NCI-H187 (cell line): ENCODE measurements at places on chromosomes 16 and 17.
A peak's percentile ranks its signal among the peaks of the same experiment; 100 is the strongest.

GRCh38 chr16:85968041-85968920 lies 69.3 kb downstream of the IRF8 start:
- DNase-seq = no peak

GRCh38 chr16:27374221-27374803 lies 27.7 kb upstream of the IL21R start:
- DNase-seq = no peak

GRCh38 chr16:67017421-67017750 lies 11.6 kb upstream of the CBFB start:
- no peak for DNase-seq

- DNase-seq = no peak
These were observed 3.4 kb upstream of the LLGL2 start for GRCh38 chr17:75521951-75522727.

- no peak for DNase-seq
These were observed 12.3 kb downstream of the PLXDC1 start for GRCh38 chr17:39139161-39139511.

- DNase-seq = no peak
These were observed 188.5 kb upstream of the C17orf78 start for GRCh38 chr17:37187262-37187661.

DNA sequence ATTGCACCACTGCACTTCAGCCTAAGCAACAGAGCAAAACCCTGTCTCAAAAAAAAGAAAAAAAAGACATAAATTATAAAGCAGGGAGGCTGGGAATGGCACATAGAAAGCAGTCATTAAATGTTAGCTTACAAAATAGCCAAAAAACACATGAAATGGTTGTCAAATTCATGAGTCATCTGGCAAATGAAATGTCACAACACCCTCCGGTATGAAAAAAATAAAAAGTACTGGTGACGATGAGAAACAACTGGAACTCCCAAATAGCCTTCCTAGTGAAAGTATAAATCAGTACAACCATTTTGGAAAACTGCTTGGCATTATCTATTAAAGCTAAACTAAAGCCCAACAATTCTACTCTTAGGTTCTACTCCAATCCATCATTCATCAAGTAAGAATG lies 3.5 kb upstream of the KATNB1 start:
- no peak for DNase-seq

DNA sequence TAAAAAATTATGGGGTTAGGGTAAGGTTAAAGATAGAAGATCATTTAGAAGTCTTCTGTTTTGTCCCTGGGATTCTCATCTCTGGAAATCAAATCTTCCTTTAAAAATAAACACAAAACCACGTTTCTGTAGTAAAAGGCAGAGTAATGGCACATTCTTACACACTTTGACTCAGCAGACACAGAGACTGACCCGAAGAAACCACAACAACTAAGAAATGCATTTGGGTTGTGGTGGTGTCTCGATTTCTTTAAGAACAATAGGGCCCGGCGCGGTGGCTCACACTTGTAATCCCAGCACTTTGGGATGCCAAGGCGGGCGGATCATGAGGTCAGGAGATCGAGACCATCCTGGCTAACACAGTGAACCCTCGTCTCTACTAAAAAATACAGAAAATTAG lies 54.9 kb upstream of the MYH10 start:
- no peak for DNase-seq

DNA sequence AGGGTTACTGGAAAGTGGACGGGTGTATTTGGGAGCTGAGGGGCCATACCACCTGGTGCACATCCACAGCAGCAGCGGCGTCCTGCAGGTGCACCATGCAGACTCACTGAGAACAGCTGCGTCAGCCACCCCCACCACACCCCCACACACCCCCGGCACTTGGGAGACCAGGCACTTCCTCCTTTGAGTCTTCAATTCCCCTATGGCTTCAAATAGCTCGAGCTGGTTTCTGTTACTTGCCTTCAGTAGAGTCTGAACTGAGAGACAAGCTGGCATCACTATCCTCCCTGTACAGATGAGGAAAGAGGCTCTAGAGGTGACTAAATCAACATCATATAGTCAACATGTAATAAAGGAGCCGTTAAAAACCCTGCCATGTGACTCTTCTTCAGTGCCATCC lies 15.4 kb downstream of the CUEDC1 start:
- peak; percentile 83 for DNase-seq

DNA sequence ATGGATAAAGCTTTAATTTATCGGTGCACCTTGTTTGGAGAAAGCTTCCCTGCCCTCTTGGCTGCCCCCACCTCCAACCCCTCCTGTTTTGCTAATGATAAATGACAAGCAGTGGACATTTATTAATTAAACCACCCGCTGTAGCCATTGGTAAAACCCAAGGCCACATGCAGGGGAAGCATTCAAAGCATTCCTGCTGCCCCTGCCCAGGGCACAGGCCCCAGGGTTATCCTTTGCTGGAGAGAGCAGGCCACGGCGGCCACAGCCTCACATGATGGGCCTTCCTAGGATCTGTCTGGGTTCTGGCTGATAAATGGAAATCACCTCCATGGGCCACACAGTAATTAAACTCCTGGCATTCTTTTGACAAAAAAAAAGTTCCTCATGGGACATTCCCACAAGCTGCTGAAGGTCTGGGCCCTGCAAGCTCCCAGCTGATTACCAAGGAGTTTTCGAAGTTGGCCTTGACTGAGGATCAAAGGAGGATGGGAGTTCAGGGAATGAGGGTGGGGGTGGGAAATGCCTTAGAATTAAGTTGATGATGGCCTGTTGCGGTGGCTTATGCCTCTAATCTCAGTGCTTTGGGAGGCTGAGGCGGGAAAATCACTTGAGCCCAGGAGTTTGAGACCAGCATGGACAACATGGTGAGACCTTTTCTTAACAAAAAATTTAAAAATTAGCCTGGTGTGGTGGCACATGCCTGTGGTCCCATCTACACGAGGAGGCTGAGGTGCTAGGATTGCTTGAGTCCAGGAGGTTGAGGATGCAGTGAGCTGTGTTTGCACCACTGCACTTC lies 35.5 kb downstream of the SOST start:
- DNase-seq = no peak

DNA sequence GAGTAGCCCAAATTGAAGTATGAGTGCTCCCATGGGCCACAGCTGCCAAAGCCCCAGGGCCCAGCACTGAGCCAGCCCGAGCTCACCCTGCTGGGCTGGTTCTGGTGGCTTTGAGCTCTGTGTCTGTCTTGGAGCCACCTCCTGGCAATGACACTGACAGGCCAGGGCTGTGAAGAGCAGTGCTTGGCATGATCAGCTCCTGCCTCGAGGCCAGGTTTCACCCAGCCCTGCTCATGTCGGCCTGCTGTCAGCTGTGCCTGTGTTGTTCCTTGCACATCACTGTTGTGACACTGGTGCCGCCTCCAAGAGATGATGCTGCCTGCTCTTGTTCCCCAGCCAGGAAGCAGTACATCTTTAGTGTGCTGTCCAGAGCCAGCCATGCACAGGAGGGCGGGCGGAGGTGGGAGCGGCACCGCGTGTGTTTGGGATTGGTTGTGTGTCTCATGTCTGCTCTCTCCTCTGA lies 26.0 kb downstream of the PLD6 start:
- no peak for DNase-seq

DNA sequence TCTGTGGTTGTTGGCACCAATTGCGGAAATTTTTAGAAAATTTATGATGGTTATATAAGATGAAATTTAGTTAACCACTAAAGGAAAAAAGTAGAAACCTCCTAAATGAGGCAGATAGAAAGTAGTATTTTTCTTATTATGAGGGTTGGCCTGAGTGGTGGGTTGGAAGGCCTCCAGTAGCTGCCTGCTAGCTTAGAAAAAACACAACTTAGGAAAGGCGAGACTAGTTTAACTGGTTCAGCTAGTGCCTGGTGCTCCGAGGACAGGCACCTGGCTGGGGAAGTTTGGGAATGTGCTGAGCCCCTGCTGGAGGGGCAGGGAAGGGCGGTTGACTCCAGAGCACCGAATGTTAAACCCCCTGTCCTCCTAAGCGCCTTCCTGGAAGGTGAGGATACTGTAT lies 19.9 kb downstream of the LDHD start:
- DNase-seq = no peak

DNA sequence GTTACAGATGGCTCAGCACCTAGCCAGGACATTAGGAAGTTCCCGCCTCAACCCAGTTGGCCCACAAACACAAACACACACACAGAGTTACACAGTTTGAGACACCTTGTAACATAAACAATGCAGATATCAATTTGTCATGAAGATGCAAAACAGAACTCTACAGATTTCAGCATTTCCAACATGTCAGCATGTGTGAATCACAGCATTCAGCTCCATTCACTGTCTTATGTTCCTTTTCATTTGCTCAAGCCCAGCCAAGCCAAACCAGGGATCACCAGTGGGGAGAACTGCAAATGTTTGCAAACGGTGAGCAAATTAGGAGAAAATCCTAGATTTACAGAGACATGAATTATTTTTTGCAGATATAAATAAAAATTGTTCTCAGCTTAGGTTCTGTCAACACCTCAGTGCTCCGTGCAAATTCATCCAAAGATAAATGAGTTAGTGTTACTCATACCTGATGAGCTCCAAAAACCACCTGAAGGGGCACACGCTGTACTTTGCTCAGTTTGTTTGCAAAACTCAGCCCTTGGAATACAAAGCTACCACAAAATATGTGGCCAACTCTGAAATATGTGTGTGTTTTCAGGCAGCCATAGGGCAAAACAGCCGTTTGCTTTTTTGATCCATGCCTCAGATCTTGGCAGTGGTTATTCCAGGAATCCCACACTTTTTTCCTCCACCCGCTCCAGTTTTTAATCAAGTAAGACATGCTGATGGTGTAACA lies 16.3 kb upstream of the COX10 start:
- no peak for DNase-seq

DNA sequence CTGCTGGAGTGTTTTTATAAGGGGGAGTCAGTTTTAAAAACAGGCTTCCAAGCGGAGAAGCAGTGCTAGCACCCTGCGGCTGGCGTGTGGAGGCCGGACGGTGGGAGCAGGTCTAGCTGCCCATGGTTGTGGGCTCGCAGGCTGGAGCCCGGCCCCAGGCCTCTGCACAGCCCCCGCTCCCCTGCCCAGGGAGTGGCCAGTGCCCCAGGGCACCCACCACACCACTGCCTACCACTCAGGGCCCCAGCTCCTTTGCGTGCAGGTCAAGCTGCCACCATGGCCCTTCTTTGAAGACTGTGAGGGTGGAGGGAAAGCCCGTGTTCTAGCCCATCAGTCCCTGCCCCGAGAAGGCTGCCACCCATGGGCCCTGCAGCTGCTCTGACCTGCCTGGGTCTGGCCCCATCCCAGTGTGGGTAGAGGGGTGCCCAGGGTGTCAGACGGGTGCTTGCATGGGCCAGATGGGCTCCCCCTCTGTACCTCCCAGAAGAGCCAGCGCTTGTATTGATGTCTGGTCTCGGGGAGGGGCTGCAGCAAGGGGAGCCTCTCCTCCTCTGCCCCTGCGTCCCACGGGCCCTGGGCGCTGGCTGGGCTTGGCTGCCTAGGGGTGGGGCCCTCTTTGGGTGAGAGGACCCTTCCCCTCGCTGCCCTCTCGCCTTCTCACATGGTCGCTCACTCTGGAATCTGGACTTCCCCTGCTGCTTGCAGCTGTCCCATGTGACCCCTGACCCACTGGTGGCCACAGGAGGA lies 1.5 kb upstream of the NUDT16L1 start:
- DNase-seq = no peak

DNA sequence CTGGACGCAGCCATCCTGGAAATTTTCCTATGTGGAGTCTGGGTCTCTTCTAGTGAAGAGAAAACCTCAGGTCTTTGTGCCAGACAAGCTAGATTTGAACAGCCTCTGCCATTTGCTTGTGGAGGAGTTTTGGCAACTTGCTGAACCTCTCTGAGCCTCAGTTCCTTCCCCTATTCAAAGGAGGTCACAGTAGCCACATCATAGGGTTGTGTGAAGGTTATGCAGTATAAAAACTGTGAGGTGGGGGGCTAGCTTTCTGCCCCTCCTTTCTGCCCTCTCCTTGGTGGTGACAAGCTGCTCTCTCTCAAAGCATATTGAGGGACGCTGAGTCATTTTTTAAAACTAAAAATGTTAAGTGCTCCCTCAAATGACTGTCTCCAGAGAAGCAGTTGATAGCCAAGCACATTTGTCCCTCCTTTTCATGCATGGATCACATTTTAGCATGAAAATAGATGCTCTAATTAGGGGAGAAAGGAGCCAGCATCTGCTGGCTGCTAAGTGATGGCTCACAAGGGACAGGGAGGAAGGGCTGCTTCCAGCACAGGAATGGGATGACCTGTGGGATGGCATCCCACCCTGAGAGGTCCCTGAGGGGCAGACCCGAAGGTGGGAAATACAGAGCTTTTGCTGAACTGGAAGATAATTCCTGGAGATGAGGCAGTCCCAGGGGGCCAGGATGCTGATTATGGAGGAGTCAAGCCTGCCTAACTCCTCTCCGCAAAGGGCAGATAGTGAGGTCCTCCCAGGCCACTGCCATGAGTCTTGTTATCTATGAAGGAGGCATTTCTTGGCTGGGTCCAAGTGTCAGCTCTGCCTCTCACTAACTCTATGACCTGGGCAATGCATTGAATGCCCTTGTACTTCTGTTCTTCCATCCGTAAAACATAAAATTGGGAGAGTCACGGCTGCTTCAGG lies 218.8 kb downstream of the RAB11FIP4 start:
- no peak for DNase-seq

GRCh38 chr17:57563958-57564357 lies 181.1 kb downstream of the CCDC182 start:
- peak; percentile 66 for DNase-seq

DNA sequence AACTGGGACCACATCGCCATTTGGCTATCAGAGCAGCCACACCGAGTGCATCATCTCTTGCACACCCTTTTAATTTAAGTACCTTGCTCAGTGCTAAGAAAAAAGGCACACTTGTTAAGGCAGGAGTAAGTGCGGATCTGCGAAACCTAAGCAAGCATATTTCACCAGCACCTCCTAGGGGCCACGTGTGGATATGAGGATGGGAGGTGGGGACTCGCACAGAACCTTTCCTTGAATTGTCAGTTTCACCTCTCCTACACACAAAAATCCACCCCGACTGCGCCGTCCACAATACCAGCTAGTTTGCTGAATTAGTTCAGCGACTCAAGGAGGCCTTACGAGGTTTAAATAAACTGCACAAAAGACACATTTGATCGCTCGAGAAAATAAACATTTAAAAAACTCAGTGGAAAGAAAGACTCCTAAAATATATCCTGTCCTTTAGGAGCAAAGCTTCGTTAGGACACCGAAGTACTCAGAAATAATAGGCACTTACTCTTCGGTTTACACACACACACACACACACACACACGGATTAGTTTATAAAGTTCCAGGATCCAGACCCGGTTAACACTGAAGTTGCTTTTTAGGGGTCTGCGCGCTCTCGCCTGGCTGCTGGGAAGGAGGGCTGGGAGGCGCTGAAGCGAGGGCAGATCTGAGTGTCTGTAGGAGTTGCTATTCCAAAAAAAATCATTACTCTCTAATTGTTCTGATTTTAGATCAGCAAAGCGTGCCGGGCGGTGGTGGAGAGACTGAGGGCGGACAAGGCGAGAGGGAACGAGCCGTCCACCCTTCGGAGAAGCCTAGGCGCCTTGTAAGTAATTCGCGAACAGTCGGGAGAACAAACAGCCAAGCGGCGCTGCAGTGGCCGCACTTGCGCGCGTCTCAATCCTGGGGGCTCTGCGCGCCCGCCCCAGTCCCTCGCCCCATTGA lies 1.0 kb upstream of the KCNJ2 start:
- DNase-seq = peak; percentile 29
